Lung microvascular endothelial cell (primary cell): ENCODE measurements at places on chromosomes 4 and X. TPM values are rescaled to one million over a fixed set of nuclear protein-coding genes. Genes with fewer than 3 reads are reported as not detected.

GRCh38 chr4:52052475-52052780 is 1.3 kb downstream of the SPATA18 start:
- DNase-seq, result no peak

GRCh38 chr4:117249333-117249732 is 164.0 kb upstream of the TRAM1L1 start:
- DNase-seq, result no peak

DNA sequence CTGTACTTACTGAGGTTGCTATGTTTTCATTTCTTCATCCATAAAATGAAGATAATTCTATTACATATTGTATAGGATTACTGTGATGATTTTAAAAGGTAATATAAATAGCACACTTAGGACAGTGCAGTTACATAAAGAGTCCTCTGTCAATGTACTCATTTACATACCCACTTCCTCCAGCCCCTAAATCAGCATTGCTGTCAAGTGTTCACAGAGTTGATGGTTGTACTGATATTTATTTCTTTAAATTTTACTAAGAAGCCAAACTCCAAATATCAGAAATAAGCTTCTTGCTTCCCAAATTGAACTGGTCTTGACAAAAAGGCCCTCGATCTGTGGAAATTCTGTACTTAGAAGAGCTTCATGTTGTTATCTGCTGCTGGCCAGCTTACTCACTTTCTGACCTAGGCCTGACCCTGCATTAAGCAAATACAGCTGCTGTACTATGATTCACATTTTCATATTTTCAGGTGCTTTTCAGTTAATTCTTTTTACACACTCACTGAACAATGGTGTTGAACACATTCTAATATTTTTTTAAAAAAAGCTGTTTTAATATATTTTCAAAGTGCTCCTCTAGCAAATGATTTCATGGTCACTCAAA is 259.6 kb downstream of the UNC5C start:
- DNase-seq, result peak; percentile 30

DNA sequence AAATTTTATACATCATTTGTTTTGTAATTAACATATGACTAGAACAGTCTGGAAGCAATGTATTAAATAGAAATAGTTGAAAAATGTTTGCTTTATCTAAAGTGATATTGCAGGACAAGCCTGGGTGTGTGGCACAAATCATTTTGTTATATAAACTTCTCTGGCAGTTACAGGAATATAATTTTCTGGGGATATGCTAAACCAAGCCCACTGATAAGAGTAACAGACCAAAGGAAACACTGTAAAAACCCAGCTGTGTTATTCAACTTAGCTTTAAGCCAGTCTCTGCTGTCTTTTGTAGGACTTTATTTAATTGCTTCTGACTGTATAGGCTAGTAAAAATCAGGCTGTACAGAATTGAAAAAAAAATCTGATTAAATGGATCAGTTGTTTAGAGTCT is 156.2 kb downstream of the NR3C2 start:
- DNase-seq, result no peak

PDCL2 gene
- total RNA-seq, result not detected in 2 replicates

CSTF2 gene
- total RNA-seq, result 11.1 and 11.9 TPM in 2 replicates

PRR32 gene
- not detected in 2 replicates for total RNA-seq
